ENCODE measurements at places on chromosomes 4 and X.

- DNase-seq, result no peak
Measured at GRCh38 chr4:98515470-98515809, 143.0 kb downstream of the TSPAN5 start.

DNA sequence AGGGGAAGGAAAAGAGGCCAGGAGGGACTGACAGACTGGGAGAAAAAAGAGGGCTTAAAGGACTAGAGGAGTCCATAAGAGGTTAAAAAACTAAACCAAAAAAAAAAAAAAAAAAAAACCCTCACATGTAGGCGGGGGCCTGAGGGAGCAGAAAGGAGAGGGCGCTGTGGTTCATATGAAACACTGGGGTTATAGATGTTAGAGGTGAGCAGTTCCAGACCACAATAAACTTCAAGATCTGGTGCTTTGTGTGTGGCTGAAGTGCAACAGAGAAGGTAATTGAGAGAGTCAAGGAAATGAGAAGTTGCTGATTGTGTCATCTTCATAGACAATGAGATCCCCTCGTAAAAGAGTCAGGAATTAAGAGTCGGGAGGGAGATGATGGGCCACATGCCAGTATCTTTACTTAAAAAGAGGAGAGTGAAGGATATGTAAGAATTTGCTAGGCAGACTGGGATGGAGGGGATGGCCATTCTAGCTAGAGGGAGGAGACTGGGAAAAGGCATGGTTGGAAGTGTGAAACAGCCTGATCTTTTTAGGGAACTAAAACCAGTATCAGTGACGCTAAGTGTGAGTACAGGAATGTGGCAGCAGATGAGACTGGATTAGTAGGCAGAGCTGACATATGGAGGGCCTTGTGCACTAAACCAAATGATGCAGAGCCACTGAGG, 18.4 kb upstream of the OGT start:
- no peak for DNase-seq

- DNase-seq, result no peak
Measured at GRCh38 chr4:124596816-124597215, 115.7 kb downstream of the ANKRD50 start.

DNA sequence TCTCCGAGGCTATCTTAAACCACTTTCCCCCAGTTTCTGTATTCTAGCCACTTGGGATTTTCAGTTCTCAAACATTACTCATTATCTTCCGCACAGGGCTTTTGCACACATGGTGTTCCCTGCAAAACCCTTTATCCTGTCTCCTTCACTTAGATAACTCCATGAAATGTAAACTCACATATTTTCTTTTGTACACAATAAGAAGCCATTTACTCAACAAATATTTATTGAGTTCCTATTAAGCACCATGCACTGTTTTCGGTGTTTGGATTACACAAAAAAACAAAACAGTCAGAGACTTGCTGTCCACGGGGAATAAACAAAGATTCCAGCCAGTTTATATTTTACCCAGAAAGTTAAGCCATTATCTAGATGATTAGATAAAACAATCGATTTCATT, 42.5 kb upstream of the UNC5C start:
- DNase-seq, result no peak

DNA sequence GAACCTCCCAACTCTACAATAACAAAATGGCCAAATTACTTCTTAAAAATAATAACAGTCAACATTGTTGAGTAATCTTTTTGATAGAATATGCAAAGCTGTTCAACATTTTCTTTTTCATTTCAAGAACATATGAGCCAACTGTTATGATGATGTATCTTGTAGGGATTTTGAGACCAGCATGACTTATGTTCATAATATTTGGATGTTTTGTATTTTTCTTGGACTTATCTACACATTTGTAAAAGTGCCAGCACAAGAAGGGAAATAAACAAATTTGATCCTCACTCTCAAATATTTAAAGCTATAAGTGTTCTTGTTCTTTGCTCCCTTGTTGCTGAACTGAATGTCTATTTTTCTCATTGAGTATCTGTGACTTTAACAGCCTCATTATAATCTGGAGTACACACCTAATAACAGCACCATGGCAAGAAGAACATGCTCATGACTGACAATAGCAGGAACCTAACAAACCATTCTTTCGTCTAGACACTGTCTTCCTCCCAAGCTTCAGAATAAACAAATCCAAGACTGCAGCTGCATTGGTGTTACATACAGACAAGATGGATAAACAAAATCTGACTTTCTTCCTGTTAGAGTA, 1049.7 kb downstream of the FAT4 start:
- DNase-seq, result no peak

- no peak for DNase-seq
Measured at GRCh38 chrX:8672176-8672575, 59.8 kb downstream of the ANOS1 start.

All from NCI-H774 (cell line).